ENCODE measurements at places on chromosomes 2 and 18. TPM values are rescaled to one million over a fixed set of nuclear protein-coding genes. Genes with fewer than 3 reads are reported as not detected.

DNA sequence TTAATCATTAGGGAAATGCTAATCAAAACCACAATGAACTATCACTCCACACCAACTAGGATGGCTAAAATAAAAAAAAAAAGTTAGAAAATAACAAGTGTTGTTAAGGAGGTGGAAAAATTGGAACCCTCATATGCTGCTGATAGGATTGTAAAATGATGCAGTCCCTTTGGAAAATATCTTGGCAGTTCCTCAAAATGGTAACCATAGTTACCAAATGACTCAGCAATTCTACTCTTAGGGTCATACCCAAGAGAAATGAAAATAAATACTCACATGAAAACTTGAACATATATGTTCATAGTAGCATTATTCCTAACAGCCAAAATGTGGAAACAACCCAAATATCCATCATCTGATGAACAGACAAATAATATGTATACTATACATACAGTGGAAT lies 15.7 kb upstream of the ACVR2A start:
- no peak overlapping the region for H3K27ac ChIP-seq
- H3K36me3 ChIP-seq, result no peaks in the 10 kb centered on the region

The SH3BP4 gene
- total RNA-seq, result 33.3 TPM

The SULT1C4 gene
- 24.0 TPM for total RNA-seq

DNA sequence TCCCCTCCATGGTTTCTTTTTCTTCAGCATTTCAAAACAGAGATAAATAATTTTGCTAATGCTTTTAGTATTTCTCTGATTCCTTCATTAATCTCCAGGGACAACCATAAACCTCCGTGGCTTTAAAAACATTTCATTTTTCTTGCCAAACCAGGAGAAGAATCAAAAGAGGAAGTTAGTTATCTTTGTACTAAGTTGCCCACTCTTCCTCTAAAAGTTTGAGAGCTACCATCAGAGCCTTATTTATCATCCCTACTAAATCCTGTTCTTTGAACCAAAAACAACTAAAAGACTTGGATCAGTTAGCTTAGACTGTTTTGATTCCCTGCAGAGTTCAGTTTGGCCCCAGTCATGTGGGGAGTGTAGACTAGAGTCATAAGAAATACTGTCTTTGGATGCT lies 208.4 kb downstream of the SETBP1 start:
- DNase-seq, result no peak
- H3K4me3 ChIP-seq, result no peak overlapping the region
- H3K36me3 ChIP-seq, result no peaks in the 10 kb centered on the region
- H3K27ac ChIP-seq, result no peak overlapping the region
- H3K27me3 ChIP-seq, result no peaks in the 10 kb centered on the region

The RBMS1 gene
- 83.0 TPM for total RNA-seq

The SMYD5 gene
- 14.1 TPM for total RNA-seq

- H3K27ac ChIP-seq, result no peak overlapping the region
- no peaks in the 10 kb centered on the region for H3K27me3 ChIP-seq
- DNase-seq, result no peak
Measured at GRCh38 chr2:187842978-187843847, 289.0 kb upstream of the TFPI start.

The FSHR gene
- total RNA-seq, result 0.35 TPM

The RAX gene
- total RNA-seq, result not detected

The HS1BP3 gene
- total RNA-seq, result 19.9 TPM

DNA sequence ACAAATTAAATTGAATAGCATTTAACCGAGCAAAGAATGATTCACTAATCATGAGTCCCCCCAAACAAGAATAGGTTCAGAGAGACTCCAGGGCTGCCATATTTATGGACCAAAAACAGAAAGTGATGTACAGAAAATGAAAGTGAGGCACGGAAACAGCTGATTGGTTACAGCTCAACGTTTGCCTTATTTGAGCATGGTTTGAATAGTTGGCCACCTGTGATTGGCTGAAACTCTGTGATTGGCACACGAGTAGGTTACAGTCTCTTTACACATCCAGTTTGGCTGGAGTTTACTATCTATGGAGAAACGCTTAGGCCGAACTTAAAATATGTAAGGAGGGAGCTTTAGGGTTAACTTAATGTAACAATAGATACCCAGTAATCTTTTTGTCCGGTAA lies 27.0 kb upstream of the DPYSL5 start:
- no peaks in the 10 kb centered on the region for H3K36me3 ChIP-seq
- no peaks in the 10 kb centered on the region for H3K27me3 ChIP-seq
- no peak overlapping the region for H3K4me3 ChIP-seq

The NPHP1 gene
- total RNA-seq, result 4.2 TPM

DNA sequence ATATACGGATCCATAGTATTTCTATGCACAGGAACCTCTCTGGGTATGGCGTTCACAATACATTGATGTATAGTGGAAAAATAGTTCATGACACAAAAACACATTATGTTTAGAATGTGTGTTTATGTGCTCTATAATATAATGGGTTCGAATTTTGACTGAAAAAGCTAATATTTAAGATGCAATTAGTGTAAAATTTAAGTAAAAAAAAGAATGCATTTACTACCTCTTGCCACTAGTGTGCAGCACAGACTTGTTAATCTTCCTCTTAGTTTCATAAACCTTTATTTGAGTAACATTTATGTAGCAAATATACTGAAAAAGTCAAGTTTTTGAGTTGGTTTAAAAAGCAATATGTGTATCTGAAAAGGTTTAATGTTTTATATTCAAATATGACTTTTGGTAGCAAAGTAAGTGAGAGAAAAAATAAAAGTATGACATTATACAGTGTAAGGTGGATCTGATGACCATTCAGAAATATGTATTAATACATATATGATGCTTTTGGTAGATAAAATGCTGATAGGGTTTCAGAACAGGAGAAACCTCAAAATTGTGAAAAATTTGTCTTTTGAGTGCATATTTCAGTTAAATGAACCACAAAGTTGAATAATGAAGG lies 49.4 kb downstream of the CCDC102B start:
- H3K36me3 ChIP-seq, result no peaks in the 10 kb centered on the region
- H3K27ac ChIP-seq, result no peak overlapping the region
- DNase-seq, result no peak
- no peaks in the 10 kb centered on the region for H3K4me1 ChIP-seq
- H3K4me3 ChIP-seq, result no peak overlapping the region

GRCh38 chr18:63850020-63850419 lies 37.5 kb upstream of the SERPINB2 start:
- H3K4me3 ChIP-seq, result no peak overlapping the region
- no peak overlapping the region for H3K27ac ChIP-seq
- no peak for DNase-seq

DNA sequence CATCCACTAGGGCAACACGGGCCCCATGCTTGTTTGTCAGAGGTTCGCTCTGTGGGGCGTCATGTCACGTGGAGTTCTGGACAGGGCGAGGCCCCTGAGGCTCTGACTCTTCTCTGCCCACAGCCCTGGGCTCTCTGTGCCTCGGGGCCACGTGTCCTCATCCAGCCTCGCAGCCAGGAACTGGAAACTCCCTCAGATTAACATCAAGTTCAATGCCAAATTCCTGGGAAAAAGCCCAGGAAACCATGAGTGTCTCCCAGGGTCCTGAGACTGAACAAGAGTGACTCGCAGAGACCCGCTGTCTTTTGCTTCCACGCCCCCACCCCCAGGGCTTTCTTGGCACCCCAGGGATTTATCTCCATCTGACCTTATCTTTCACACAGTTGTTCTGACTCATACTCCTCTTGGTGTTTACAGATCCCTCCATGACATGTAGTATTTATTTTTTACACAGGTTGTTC lies 174.0 kb upstream of the PIEZO2 start:
- H3K4me3 ChIP-seq, result no peak overlapping the region
- DNase-seq, result no peak
- H3K4me1 ChIP-seq, result no peaks in the 10 kb centered on the region
- no peak overlapping the region for H3K27ac ChIP-seq
- H3K36me3 ChIP-seq, result no peaks in the 10 kb centered on the region

The EVA1A gene
- total RNA-seq, result 5.0 TPM

The ANKRD36 gene
- 41.3 TPM for total RNA-seq

DNA sequence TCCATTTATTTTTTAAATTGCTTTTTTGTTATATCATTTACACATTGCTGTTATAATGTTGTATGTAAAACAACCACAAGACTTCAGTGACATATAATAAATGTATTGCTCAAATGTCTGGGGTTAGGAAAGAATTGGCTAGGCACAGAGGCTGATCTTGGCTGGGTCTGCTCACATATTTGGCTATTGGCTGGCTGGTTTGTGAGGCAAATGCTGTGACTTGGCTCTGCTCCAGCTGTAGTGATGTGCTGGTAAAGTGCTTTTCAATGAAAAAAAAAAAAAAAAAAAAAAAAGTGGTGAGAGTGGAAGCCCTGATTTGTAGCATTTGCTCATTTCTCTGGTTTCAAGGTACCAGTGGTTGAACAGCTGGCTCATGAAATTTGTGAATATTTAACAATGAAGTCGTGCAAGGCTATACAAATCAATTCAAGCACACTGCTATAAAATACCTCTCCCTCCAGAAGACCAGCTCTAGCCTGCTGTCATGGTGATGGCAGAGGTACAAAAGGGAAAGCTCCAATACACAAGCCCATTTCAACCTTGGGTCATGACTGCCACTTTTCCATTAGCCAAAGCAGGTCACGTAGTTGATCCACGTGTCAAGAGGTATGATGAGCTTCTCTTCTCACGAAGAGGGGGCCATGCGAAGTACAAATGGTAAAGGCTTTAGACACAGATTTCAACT lies 43.7 kb upstream of the RIT2 start:
- no peak for DNase-seq
- no peaks in the 10 kb centered on the region for H3K4me1 ChIP-seq
- H3K36me3 ChIP-seq, result no peaks in the 10 kb centered on the region
- no peak overlapping the region for H3K27ac ChIP-seq
- no peak overlapping the region for H3K4me3 ChIP-seq

GRCh38 chr2:34003795-34004194 lies 404.7 kb upstream of the FAM98A start:
- no peaks in the 10 kb centered on the region for H3K4me1 ChIP-seq
- H3K27me3 ChIP-seq, result no peaks in the 10 kb centered on the region
- H3K4me3 ChIP-seq, result no peak overlapping the region
- no peaks in the 10 kb centered on the region for H3K36me3 ChIP-seq
- no peak overlapping the region for H3K27ac ChIP-seq
- DNase-seq, result no peak

The CHRNG gene
- total RNA-seq, result not detected

GRCh38 chr2:51158251-51158650 lies 126.3 kb upstream of the NRXN1 start:
- DNase-seq, result no peak
- no peak overlapping the region for H3K4me3 ChIP-seq
- H3K27ac ChIP-seq, result no peak overlapping the region

- H3K4me3 ChIP-seq, result peak overlapping the region; percentile 75
- no peaks in the 10 kb centered on the region for H3K27me3 ChIP-seq
- H3K36me3 ChIP-seq, result no peaks in the 10 kb centered on the region
- DNase-seq, result peak; percentile 74
- H3K27ac ChIP-seq, result peak overlapping the region; percentile 95
Measured at GRCh38 chr2:144515696-144516410, 4.1 kb downstream of the ZEB2 start.

DNA sequence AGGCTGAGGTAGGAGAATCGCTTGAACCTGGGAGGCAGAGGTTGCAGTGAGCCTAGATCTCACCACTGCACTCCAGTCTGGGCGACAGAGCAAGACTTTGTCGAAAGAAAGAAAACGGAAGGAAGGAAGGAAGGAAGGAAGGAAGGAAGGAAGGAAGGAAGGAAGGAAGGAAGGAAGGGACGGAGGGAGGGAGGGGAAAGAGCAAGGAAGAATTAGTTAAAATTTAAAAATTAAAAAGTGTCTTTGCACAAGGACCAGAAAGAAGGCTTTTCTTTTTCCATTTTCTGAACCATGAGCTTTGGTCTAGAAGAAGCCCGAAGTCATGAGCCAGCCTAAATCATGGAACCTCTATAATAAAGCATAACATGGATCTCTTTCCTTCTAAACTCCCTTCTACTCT lies 138.2 kb upstream of the DNAJC10 start:
- H3K27me3 ChIP-seq, result no peaks in the 10 kb centered on the region
- DNase-seq, result no peak
- no peaks in the 10 kb centered on the region for H3K36me3 ChIP-seq
- H3K27ac ChIP-seq, result no peak overlapping the region
- H3K4me3 ChIP-seq, result no peak overlapping the region

The KLHL30 gene
- 0.08 TPM for total RNA-seq

The LYG1 gene
- total RNA-seq, result 1.1 TPM

The RBFA gene
- 24.2 TPM for total RNA-seq

DNA sequence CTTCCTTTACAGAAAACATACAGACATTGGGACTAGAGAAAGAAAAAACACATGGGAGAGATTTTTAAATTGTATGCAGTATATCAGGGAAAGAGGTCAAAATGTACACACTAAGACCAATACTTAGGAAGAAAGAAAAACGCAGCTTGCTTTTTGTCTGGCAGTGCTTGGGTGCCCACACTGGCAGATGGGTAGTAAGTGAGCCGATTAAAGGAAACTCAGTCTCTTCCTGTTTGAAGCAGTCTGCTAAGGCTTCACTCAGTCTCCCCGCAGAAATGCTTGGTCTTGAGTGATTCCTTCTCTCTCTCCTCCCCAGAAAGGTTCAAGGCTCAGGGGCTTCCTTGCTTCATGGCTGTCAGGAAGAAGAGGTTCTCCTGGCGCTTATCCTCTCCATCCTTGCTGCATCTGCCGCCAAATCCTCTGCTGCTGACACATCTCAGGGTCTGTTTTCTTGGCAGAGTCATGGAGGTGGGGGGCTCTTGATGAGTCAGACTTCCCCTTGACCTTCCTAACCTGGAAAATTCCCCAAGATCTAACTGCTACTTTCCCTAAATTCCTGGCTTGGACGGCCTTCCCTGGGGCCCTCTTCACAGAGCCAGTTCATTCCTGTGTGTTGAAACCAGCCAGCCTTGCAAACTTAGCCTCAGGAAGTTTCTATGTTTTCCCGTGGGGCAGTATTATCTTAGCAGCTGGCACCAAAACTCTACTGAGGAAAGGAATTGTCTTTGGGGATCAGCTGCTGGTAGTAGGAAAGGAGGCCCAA lies 10.5 kb upstream of the TMSB10 start:
- peak overlapping the region; percentile 66 for H3K27ac ChIP-seq
- H3K4me3 ChIP-seq, result no peak overlapping the region
- H3K36me3 ChIP-seq, result no peaks in the 10 kb centered on the region
- no peak for DNase-seq
- peaks cover 15% of the 10 kb centered on the region for H3K4me1 ChIP-seq
- H3K27me3 ChIP-seq, result no peaks in the 10 kb centered on the region

The ALPG gene
- 0.36 TPM for total RNA-seq

- no peak for DNase-seq
- H3K4me3 ChIP-seq, result peak overlapping the region; percentile 54
- H3K4me1 ChIP-seq, result peaks cover 2% of the 10 kb centered on the region
- H3K27ac ChIP-seq, result peak overlapping the region; percentile 1
- no peaks in the 10 kb centered on the region for H3K36me3 ChIP-seq
Measured at GRCh38 chr18:80148326-80149199, 39.5 kb downstream of the ADNP2 start.

GRCh38 chr2:62071760-62072680 lies 123.9 kb upstream of the B3GNT2 start:
- no peaks in the 10 kb centered on the region for H3K4me1 ChIP-seq
- DNase-seq, result no peak
- H3K36me3 ChIP-seq, result no peaks in the 10 kb centered on the region
- H3K4me3 ChIP-seq, result no peak overlapping the region
